ENCODE measurements at places on chromosomes 3 and 15.

- no peak for DNase-seq
Observed at GRCh38 chr15:68599560-68600071, 20.8 kb downstream of the CORO2B start.

DNA sequence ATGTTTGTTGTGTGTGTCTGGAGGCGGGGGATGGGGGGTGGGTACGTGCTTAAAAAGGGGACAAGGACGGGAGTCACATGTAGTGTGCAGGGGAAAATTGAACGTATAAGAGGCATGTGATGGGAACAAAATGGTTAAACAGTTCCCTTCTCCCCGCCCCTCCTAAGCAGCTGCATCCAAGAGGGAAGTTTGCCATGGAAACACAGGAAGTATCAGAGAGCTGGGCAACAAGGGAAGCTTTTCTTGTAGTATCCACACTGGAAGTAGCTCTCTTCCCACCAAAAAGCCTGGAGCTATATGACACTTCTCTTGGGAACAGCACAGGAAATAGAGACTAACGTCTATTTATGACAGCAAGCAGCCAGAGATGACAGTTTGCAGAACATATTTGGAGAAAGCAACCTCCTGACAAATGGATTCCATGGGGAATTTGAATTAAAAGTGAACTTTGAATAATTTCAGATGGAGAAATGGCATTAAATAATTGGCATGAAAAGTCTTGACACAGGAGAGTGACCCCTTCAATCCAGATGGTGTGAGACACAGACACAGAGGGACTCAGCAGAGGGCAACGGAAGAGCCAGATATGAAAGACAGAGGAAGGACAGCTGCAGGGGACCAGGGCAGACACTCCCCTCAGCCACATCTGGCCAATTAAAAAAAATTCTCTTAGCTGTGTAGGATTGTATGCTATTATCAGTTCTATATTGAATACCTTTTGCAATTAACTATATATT, 294.2 kb upstream of the TBL1XR1 start:
- no peak for DNase-seq

- DNase-seq, result no peak
Observed at GRCh38 chr15:69357773-69358771, 56.1 kb upstream of the KIF23 start.

- DNase-seq, result no peak
Observed at GRCh38 chr3:141425523-141426233, 57.4 kb downstream of the ZBTB38 start.

- DNase-seq, result no peak
Observed at GRCh38 chr15:100461049-100461448, 67.7 kb downstream of the CERS3 start.

DNA sequence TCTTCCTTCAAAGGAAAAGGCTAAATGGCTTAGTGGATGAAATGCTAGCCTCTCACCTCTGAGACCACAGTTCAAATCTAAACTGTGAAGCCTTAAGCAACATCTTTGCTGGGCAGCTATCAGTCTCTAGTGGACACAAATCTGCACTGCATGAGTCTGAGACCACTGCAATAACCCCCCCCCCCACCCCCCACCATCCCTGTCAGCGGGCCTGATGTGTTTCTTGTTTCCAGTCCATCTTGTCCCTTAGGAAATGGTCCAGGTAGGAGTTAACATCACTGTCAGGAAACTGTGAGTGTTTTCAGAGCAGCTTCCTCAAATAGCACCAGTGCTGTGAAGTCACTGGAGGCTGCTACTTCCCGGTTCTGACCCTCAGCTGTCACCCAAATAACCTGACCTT, 140.6 kb upstream of the TMCO5A start:
- DNase-seq, result no peak

DNA sequence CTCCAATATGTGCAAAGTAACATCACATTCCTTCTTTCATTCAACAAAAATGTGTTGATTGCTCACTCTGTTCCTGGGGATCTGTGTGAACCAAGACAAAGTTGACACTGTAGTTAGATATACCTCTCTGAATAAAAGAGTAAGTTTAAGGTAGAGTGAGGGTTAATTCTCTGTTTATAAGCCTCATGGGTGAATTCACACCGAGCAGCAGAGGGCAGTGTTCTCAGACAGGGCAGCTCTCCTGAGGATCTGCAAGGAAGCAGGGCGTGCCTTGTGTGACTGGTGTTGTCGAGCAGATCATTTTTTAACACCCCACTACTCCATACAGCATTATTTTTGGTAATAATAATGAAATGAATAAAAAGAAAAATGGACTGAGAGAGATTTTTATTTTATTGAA, 34.4 kb downstream of the PAQR9 start:
- DNase-seq, result no peak

DNA sequence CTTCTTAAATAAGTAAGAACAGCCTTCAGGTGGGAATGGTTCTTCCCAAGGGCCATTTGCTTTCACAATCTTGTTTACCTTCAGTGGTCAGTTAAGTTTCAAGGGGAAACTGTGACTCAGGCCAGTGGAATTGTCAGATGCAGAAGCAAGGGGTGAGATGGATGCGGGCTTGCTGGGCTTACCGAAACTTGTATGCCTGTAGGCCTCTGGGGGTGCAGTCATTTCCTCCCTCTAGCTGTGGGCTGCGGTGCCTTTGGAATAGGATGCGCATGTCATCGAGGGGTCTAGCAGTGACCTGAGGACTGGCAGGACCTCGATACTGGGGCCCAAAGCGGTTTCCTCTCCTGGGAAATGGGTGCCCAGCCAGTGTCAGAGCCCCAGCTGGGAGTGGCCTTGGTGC, 121.6 kb downstream of the EEFSEC start:
- no peak for DNase-seq

DNA sequence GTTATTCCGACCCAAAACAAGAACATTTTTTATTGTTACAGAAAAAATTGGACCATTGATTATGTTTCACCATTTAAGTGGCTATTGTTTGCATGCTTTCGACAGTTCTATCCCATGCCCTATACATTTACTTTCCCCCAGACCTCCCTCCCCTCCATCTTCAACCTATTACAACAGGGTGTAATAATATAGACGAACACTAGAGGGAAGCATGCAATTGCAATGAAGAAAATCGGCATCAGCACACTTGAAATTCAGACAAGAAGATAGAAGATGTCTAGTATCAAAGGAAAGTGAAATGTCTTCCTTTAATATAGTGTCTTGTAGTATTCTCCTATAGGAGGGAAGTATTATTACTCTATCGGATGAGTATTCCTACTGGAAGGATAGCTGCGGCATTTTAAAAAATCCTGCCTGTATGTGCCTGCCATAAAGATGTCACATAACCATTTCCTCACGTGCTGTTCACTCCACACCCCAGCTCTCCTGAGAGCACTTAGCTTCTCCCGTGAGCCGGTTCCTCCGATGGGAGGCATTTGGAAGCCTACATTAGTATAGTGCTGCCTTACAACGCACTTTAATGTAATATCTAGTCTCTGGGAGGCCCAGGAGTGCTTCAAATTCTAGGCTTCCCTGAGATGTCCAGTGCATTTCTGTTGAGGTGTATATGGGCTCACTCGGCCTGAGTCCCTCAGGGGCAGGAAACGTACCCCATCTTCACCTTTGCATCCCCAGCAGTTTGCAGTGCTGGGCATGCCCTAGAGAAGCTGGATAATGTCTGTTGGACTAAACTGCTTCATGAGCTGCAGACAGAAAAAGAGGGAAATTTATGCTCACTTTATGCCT, 17.8 kb upstream of the ERICH6 start:
- no peak for DNase-seq

GRCh38 chr15:91921188-91921842, 67.8 kb downstream of the SLCO3A1 start:
- DNase-seq, result no peak

GRCh38 chr3:157099326-157100095, 60.4 kb downstream of the CCNL1 start:
- DNase-seq, result no peak

GRCh38 chr3:88028876-88029275, 29.9 kb downstream of the CGGBP1 start:
- DNase-seq, result no peak

GRCh38 chr3:55476515-55476914, 10.6 kb downstream of the WNT5A start:
- DNase-seq, result no peak

- DNase-seq, result no peak
Observed at GRCh38 chr15:22895465-22896190, 57.2 kb downstream of the NIPA2 start.

- no peak for DNase-seq
Observed at GRCh38 chr15:33864360-33865075, 103.8 kb upstream of the CHRM5 start.

- DNase-seq, result no peak
Observed at GRCh38 chr15:25527118-25527517, 88.3 kb upstream of the UBE3A start.

DNA sequence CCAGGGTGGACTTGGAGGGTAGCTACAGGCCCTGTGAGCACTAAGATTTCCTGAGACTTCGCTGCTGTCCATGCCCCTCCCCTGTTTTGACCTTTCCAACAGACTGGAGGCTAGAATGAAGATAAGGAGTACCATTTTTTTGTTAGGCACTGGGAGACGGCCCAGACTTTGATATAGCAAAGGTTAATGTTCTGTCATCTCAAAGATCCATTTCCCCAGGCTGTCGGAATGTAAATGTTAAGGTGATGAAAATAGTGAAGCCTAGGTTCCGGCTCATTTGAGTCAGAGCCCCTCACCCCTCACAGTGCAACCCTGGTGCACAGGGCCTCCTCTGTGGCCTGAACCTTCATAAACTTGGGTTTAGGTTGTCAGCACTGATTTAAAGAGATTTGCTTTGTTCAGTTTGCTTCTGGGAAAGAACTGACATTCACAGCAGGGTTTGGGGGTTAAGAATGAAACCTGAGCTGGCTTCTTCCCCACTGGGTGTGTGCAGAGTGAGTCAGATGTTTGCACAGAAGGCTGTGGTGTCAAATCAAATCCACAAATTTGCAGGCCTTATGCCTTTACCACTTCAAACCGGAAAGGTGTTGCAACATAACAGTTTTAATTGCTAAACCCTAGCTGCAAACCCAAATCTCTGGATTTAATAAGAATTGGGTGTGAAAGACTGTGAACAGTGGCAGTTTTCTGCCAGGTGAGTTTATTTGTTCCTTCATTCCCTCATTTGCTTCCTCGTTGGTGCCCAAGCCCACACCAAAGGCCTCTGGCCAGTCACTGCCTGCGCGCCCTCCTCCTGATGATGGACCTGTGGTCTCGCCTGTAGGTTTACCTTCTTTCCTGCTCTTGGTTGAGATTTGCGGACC, 20.6 kb upstream of the KCTD6 start:
- no peak for DNase-seq

- DNase-seq, result peak; percentile 40
Observed at GRCh38 chr3:126753191-126754160, 49.4 kb downstream of the CHCHD6 start.

DNA sequence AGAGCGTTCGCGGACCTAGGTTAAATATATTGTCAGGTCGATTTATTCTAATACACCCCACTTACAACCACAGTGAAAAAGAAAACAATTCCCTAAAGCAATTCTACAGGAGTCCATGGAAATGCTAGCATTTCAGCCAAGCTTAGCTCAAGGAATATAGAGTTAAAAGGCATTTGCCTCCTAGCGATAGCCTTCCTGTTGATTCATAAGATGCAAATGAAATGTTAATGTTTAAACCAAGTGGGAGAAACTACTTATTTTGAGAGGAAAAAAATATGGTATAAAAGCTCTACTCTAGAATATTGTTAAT, 1.7 kb upstream of the ALCAM start:
- no peak for DNase-seq

DNA sequence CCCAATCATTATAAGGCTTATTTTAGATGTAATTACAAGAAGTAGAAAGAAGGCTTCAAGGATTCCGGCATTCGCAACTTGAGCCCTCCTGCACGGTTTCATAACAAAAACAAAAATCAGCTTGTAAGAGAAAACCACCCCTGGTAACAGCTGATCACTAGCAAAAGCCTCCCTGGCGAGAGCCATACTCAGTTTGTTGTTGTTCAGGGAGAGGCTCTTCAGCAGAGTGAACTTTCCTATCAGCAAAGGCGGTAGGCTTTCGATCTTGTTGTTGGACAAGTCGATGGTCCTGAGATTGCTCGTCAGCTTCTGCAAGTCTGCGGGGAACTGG, 710 bp downstream of the LRRC57 start:
- DNase-seq, result no peak

DNA sequence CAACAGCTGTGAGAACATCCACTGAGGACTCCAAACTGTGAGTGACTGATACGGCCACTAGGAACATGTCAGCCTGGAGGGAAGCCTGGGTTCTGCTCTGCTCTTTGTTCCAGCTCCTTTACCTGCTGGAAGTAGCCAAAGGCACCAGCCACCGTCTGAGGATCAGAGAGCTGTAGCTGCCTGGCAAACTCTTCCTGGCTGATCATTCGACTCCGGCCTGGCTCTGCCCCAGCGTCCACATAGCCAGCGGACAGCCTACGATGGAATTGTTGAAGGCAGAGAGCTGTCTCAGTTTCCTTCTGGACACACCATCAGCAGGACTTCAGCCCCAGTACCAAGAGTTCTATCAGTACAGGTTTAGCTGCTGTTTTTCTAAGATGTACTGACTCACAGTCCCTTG, 5.7 kb downstream of the LPCAT4 start:
- no peak for DNase-seq
